ENCODE measurements at places on chromosomes 3 and 15.

GRCh38 chr3:12479919-12480427 lies 4.3 kb upstream of the TSEN2 start:
- no peak for DNase-seq
- peaks cover 11% of the 10 kb centered on the region for H3K4me1 ChIP-seq
- H3K27me3 ChIP-seq = no peaks in the 10 kb centered on the region
- H3K4me3 ChIP-seq = no peak overlapping the region
- H3K36me3 ChIP-seq = no peaks in the 10 kb centered on the region

- no peaks in the 10 kb centered on the region for H3K27me3 ChIP-seq
- H3K4me1 ChIP-seq = no peaks in the 10 kb centered on the region
- no peak overlapping the region for H3K4me3 ChIP-seq
Measured at GRCh38 chr3:102827386-102827785, 392.6 kb downstream of the ZPLD1 start.

GRCh38 chr3:30607032-30607833 lies 832 bp downstream of the TGFBR2 start:
- no peaks in the 10 kb centered on the region for H3K36me3 ChIP-seq
- peaks cover 40% of the 10 kb centered on the region for H3K4me1 ChIP-seq
- no peaks in the 10 kb centered on the region for H3K27me3 ChIP-seq
- H3K27ac ChIP-seq = peak overlapping the region; percentile 91
- peak overlapping the region; percentile 76 for H3K4me3 ChIP-seq

- H3K27me3 ChIP-seq = no peaks in the 10 kb centered on the region
- H3K4me3 ChIP-seq = no peak overlapping the region
- no peaks in the 10 kb centered on the region for H3K36me3 ChIP-seq
- no peaks in the 10 kb centered on the region for H3K4me1 ChIP-seq
Measured at GRCh38 chr3:43970920-43971319, 270.8 kb upstream of the TOPAZ1 start.

DNA sequence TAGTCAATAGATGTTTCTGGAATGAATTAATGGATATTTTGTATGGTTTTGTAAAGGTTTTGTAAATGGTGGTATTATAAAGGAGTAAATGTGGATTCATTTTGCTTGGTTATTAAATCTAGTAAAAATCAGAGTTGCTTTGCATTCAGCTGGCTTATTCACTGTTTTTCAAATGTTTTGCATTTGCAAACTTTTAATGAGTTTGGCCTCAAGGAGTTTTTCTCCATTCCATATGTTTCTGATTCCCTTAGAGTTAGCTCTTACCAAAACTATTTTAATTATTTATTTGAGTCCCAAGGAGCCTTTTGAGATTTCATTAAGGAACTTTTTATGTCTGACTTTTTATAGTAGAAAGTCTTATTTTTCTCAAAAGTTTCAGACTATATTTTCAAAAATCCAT lies 992.2 kb downstream of the DIPK2A start:
- no peak overlapping the region for H3K27ac ChIP-seq
- no peak overlapping the region for H3K4me3 ChIP-seq
- H3K27me3 ChIP-seq = no peaks in the 10 kb centered on the region
- H3K36me3 ChIP-seq = no peaks in the 10 kb centered on the region
- no peak for DNase-seq
